ENCODE measurements at places on chromosomes 6 and 20.

DNA sequence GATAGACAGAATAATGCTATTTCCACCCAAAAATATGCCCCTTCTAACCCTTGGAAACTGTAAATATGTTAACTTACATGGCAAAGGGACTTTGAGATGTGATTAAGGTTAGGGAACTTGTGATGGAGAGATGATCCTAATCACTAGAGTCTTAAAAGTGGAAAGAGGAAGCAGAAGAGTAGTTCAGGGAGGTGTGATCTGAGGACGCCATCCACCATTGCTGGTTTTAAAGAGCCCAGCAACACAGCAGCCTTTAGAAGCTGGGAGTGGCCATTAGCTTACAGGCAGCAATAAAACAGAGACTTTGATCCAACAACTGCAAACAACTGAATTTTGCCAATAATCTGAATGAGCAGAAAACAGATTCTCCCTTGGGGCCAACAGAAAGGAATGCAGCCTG, 30.6 kb downstream of the ZNF311 start:
- no peak for DNase-seq

- no peak for DNase-seq
These were observed 1.3 kb upstream of the SIRPA start for GRCh38 chr20:1893721-1894470.

DNA sequence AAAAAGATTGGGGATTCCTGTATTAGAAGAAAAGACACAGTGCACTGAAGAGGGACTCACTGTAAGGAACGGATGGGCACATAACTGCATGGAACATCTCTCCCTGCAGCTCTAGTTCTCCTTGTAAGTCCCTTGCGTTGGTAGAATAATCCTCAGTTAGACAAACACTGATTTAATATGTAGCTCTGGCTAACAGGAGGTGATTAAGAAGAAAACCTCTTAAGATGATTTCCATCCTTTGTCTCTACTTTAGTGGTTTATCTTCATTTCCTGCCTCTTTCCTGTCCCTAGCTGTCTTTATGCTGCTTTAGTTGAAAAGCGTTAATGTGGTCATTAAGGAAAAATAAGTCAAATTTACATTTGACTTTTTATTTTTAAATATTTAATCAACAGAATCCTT, 86.6 kb downstream of the SLC16A10 start:
- DNase-seq, result no peak

DNA sequence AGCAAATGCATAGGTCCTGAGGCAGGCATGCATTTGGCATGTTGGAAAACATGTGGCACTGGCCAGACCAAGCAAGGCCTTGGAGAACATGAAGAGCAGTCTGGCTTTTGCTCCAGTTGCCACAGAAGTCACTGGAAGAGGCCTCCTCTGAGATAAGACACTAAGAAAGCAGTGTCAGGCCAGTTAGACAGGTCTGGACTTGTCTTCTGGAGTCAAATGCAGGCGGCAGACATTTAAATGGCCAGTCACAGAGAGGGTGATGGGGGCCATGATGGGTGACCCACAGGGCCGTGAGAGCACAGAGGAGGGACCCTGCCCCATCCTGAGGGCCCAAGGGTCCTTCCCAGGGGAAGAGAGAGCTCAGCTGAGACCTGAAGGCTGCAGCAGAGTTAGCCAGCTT, 26.7 kb upstream of the ADA start:
- no peak for DNase-seq

- no peak for DNase-seq
These were observed 55.1 kb upstream of the HDDC2 start for GRCh38 chr6:125356884-125357283.

DNA sequence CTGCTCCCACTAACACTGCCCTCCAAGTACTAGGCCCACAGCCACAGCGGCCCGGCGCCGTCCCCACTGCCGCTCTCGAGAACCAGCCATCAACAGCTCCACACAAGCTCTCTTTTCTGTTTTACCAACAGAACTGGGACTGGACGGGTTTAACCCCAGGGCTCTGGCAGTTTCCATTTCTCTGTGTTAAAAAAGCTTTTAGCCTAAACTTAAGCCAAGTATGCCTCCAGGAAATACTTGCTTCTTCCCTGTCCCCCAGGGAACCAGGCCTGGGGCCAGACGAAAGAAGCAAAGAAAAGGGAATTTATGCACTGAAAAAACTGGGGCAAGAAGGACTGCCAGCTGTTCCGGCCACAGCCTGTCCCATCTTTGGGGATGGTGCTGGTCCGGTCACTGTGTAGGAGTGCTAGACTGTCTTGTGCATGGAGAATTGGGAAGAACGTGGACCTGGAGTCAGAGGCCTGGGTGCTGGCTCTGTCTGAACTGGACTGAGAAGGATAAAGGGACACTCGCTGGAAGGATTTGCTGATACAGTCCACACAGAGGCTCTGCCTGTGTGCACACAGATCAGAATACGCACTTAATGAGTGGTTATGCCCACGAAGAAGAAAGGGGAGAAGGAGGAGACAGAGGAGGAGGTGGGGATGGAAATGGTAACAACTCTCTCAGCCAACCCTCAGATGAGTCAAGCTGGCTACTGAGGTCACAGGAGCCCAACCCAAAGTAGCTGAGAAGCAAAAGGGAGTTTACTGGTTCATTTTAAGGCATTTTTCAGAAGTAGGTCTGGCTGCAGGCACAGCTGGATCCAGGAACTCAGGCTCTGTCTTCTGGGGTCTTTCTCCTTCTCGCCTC, 254.4 kb upstream of the PMEPA1 start:
- DNase-seq, result no peak

- DNase-seq, result no peak
These were observed 3.0 kb downstream of the DEFB115 start for GRCh38 chr20:31260326-31260932.

- DNase-seq, result no peak
These were observed 79.0 kb upstream of the RGS17 start for GRCh38 chr6:153210083-153210482.

DNA sequence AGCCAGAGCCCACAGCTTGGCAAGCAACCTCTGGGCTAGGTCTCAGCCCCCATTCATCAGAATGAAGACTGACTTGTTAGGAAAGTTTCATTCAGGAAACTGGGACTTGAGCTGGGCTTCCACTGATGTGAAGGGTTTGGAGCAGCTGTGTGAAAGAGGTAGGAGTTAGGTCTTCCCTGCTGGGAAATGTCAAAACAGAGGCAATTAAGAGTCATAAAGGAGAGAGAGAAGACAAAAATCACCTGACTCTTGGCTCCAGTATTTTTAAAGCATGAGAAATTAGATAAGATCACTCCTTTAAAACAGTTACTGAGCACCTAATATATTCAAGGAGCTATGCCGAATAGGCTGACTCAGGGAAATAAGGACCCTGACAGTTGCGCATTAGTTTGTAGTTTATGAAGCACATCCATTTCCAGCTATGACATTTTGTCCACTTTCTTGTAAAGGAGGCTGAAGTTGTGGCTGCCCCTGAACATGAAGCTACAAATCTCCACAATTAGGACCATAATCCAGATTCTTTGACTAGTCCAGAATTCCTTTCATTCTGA, 3.9 kb upstream of the TRIM40 start:
- DNase-seq, result no peak

GRCh38 chr6:150451807-150452427, 83.1 kb downstream of the IYD start:
- no peak for DNase-seq

DNA sequence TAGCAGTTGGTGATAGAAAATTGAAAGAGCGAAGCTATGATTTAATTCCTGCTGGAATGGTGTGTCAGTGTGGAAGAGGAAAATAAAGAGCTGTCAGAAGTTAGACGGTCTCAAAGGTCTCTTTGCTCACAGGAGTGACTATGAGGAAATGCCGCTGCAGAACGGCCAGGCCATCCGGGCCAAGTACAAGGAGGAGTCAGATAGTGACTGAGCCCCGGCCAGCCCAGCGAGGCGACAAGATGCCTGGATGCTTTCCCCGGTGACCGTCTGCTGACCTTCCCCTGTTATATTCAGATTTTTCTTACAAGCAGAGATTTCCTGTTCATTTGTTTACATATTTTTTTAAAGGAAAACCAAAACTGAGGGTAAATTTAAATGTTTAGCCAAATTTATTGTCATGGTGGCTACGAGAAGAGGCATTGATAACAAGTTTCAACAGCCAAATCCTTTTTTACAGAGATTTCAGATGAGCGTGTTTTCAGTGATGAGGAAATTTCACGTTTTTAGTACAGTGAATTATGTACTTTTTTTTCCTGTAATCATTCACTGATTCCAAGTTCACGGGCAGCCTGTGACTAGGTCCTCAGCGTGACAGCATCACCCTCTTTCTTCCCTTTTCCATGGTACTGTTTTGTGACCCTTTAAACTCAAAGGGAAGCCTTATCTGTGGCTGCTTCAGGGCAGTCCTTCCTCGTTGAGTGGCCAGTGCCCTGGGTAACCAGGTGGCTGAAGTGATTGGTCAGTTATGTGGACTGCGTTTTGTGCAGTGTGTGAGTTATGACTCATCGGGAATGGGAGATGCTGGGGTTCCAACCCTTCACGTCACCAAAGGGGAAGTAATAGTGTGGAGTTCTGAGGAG, 12.6 kb downstream of the DYNLT1 start:
- no peak for DNase-seq

DNA sequence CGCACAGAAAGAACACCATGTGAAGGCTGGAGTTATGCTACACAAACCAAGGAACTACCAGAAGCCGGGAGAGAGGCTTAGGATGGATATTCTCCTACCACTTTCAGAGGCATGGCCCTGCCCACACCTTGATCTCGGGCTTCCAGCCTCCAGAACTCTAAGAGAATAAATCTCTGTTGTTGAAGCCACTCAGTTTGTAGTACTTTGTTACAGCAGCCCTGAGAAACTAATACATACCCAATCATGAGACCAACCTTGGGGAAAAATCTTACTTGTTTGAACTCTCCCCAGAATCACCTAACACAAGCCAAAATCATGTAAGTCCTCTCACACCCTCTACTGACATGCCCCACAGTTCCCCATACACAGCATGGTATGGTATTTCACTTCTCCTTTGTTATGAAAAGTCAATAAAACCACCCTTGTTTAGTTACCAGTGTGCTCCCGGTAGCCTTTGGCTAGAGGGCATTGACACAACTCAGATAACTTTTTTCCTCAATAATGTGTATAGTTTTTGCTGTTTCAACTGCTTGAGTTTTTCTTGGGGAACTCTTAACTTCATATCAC, 40.7 kb upstream of the SLC2A12 start:
- DNase-seq, result no peak

DNA sequence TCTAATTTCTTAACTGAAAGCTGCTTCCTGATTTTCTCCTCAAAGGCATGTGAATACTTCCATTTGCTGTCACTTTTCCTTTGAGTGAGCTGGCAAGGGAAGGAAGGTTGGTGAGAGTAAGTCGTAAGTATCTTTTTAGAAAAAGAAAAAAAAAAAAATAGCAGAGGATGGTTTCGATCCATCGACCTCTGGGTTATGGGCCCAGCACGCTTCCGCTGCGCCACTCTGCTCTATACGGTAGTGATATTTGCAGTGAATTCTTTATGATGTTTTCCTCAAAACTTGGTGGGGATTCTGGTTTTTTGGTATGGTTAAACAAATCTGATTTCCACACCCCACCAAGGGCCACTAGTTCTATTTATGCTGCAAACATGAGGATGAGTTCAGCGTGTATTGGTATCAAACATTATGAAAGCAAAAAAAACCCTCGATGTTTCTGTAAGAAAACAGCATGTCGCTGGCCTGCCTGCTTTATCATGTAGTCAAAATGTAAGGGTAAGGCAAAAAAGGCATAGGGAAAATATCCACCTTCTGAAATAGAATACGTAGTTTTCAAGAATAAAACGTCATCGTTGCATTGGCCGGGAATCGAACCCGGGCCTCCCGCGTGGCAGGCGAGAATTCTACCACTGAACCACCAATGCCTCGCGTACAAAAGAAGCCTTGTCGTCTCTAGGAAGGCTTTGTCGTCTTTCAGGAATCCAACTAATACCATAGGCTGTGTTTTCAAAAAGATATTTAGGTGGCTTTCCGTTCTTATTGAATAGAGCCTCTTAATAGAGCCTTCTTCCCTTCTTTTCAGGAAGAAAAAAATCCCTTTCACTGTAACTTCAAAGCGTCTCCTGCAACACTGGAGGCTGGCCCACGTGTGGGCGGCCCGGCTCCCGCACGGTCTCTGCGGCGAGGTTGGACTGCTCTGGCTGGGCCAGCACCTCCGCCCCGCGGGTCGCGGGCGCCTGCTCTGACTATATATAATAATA, 9.6 kb downstream of the OR2B2 start:
- peak; percentile 39 for DNase-seq

DNA sequence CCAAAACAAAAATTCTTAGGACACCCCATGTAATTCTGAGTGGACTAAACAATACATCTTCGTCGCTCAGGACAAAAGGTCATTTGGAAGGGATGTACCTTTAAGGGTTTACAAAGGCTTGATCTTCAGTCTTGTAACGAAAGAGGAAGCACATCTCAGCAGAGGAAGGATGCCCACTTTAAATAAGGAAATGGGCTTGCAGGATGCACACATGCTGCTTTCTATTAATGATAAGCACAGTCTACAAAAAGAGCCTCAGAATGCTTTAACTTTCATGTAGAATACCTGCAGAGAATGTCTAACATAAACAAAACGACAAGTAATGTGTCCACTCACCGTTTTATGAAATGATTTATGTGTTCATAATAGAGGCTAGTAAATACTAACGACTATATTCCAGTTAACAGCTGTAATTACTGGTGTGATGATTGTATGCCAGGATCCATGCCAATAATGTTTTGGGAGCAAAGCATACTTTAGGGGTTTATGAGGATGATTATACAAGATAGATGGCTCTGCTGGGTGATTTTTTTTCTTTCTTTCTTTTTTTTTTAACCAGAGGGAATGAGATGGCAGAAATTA, 216.9 kb downstream of the GMDS start:
- DNase-seq, result no peak

GRCh38 chr6:69105288-69105687, 470.2 kb downstream of the ADGRB3 start:
- DNase-seq, result no peak

DNA sequence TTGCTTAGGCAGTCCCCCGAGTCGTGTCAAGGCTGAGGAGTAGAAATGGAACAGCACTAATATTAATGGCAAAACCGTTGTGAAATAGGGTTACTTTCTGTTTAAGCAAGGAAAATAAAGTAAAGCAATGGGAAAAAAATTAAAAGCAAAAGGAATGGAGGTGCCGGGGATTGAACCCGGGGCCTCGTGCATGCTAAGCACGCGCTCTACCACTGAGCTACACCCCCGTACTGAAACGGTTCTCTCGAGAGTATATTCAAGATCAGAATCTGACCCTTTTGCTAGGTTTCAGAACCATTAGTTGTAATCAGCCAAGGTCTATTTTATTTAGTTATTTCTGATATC, 85.5 kb downstream of the TRIM27 start:
- DNase-seq, result peak; percentile 44

- no peak for DNase-seq
These were observed 4.3 kb downstream of the SNHG17 start for GRCh38 chr20:38430679-38431325.

DNA sequence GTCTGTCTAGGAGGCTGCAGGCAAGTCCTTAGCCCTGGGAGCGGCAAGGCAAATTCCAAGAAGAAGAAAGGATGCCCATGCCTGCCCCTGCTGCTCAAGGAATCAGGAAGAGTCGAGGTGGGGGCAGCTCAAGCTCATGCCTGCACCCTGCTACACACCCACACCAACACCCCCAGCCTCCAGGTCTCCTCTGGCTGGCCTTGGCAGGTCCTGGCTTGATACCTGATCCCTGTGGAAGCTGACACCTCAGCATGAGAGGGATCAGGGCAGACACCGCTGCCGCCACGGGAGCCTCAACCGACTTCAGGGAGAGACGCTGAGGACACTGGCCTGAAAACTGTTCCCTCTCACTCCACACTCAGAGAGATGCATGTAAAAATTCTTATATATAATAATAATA, 35.5 kb upstream of the MAFB start:
- no peak for DNase-seq

- no peak for DNase-seq
These were observed 4.9 kb upstream of the PACSIN1 start for GRCh38 chr6:34460796-34461507.

Data from NCI-H187 treated with DMSO at 0.1 percent for 48 hours (cell line).